Ovary (tissue), 10 donors: ENCODE measurements at places on chromosomes 6 and 20. TPM values are rescaled to one million over a fixed set of nuclear protein-coding genes. Genes with fewer than 3 reads are reported as not detected.

GRCh38 chr20:24724982-24725533, 224.0 kb upstream of the CST7 start:
- H3K4me3 ChIP-seq: no peak overlapping the region
- H3K27ac ChIP-seq: no peak overlapping the region
- H3K27me3 ChIP-seq: no peaks in the 10 kb centered on the region
- no peaks in the 10 kb centered on the region for H3K36me3 ChIP-seq

DNA sequence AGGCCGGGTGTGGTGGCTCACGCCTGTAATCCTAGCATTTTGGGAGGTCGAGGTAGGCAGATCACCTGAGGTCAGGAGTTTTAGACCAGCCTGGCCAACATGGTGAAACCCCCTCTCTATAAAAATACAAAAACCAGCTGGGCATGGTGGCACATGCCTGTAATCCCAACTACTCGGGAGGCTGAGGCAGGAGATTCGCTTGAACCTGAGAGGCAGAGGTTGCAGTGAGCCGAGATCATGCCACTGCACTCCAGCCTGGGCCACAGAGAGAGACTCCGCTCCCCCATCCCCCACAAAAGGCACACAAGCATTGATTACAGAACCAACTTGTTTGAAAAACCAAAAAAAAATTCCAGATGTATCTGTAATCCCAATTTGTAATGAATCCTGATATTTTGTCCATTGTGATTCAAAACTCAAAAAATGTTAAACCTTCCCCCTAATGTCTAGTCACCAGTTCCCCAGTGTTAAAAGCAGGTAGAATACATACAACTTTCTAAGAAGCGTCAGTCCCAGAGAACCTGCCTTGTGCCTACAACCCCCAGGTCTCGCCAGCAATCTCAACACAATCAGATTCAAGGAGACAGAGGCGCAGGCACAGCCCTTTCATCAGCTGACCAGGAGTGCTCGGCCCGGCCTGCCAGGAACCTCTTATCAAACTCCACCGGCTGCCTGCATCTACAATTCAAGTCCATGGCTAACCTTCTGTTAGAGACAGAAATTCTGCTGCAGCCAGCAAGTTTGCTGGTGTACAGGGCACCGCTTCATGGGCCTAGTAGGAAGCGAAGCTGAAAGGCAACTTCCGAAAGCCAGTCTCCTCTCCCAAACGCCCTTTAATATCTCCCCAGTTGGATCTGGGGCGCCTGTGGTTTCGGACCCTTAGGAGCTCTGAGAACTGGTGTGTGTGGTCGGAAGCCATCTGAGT, 2.1 kb downstream of the EZR start:
- peak overlapping the region; percentile 94 for H3K27ac ChIP-seq
- H3K4me3 ChIP-seq: peak overlapping the region; percentile 61
- H3K36me3 ChIP-seq: no peaks in the 10 kb centered on the region
- no peaks in the 10 kb centered on the region for H3K27me3 ChIP-seq
- peaks cover 14% of the 10 kb centered on the region for H3K4me1 ChIP-seq

DNA sequence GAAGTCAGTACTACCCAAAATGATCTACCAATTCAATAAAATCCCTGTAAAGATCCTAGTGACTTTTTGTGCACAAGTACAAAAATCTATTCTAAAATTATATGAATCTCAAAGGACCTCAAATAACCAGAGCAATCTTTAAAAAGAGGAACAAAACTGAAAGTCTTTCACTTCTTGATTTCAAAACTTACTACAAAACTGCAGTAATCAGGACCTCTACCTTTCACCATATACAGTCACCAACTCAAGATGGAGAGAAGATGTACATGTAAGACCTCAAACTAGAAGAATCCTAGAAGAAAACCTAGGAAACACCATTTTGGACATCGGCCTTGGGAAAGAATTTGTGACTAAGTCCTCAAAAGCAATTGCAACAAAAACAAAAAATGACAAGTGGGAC, 109.5 kb upstream of the CD93 start:
- no peak overlapping the region for H3K27ac ChIP-seq
- H3K27me3 ChIP-seq: no peaks in the 10 kb centered on the region
- DNase-seq: no peak
- H3K36me3 ChIP-seq: no peaks in the 10 kb centered on the region
- H3K4me1 ChIP-seq: no peaks in the 10 kb centered on the region

The FITM2 gene
- 6.8 TPM for total RNA-seq

The TLDC2 gene
- not detected for total RNA-seq

The SOX18 gene
- 6.8 TPM for total RNA-seq
